Naive thymus-derived CD8-positive, alpha-beta T cell (primary cell): ENCODE measurements at places on chromosomes 2 and 18. TPM values are rescaled to one million over a fixed set of nuclear protein-coding genes. Genes with fewer than 3 reads are reported as not detected.
A peak's percentile ranks its signal among the peaks of the same experiment; 100 is the strongest.

The MPP4 gene
- polyA plus RNA-seq, result not detected

The ERBB4 gene
- not detected for polyA plus RNA-seq

The RGPD4 gene
- not detected for polyA plus RNA-seq

DNA sequence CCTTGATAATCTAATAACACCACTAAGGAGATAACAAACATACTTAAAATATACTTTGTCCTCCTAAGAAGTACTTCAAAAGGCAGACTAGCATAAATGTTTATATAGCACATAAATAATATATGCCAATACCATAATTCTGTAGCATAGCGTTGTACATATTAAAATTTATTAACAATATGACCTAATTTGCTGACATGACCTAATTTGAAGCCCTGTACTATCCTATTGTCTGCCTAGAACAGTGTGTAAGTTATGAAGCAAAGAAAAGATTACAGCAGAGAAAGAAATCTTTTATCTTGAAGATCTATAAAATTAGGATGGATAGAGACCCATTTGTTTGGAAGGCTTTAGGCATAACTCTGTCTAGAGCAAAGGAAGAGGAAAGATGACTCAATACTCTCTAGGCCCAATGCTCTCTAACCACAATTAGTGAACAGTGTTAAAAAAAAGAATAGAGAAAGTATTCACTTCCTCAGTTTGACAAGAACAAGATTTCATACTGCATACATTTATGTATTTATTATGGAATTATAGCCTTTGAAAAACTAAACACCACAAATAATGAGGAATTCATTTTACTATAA is 231.3 kb downstream of the ZRANB3 start:
- no peaks in the 10 kb centered on the region for H3K4me1 ChIP-seq
- H3K4me3 ChIP-seq, result no peak overlapping the region
- no peak overlapping the region for H3K27ac ChIP-seq
- no peaks in the 10 kb centered on the region for H3K27me3 ChIP-seq
- H3K36me3 ChIP-seq, result peaks cover 59% of the 10 kb centered on the region

- no peaks in the 10 kb centered on the region for H3K36me3 ChIP-seq
- no peaks in the 10 kb centered on the region for H3K27me3 ChIP-seq
- H3K4me3 ChIP-seq, result peak overlapping the region; percentile 91
- H3K4me1 ChIP-seq, result peaks cover 73% of the 10 kb centered on the region
- peak overlapping the region; percentile 99 for H3K27ac ChIP-seq
Measured at GRCh38 chr18:13381331-13381730, 162.8 kb downstream of the LDLRAD4 start.

GRCh38 chr2:36411962-36412444 is 56.4 kb downstream of the CRIM1 start:
- no peak overlapping the region for H3K27ac ChIP-seq
- H3K36me3 ChIP-seq, result no peaks in the 10 kb centered on the region
- no peaks in the 10 kb centered on the region for H3K27me3 ChIP-seq
- H3K4me1 ChIP-seq, result no peaks in the 10 kb centered on the region
- DNase-seq, result no peak

DNA sequence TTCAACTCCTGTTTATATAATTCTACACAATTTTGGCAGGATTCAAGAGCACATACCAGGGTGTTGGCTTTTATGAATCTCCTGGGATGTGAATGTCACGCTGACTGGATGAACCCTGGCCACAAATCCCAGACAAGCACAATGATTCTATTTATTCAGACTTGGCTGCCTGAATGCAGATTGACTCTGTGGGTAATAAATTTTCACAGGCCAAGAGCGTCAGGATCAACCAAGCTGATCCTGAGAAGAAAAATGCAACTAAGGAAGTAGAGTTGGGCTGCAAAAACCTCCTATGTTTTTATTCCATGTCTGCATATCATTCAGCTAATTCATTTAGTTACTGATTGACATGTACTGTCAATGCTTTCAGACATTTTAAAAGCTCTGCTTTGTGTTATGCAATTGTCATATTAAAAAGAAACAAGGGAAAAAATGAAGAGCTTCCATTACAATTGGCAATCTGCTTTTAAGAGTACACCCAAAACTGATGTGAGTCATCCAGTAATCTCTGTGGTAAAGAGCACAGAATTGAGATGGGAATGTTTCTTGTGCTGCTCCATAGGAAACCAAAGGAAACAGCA is 173.0 kb upstream of the REV1 start:
- no peaks in the 10 kb centered on the region for H3K27me3 ChIP-seq
- no peaks in the 10 kb centered on the region for H3K4me1 ChIP-seq
- H3K36me3 ChIP-seq, result peaks cover 3% of the 10 kb centered on the region
- no peak for DNase-seq
- no peak overlapping the region for H3K4me3 ChIP-seq

- no peaks in the 10 kb centered on the region for H3K36me3 ChIP-seq
- peak overlapping the region; percentile 31 for H3K27ac ChIP-seq
- peaks cover 46% of the 10 kb centered on the region for H3K4me1 ChIP-seq
- H3K27me3 ChIP-seq, result no peaks in the 10 kb centered on the region
- no peak overlapping the region for H3K4me3 ChIP-seq
Measured at GRCh38 chr2:101781326-101781725, 83.8 kb downstream of the MAP4K4 start.

DNA sequence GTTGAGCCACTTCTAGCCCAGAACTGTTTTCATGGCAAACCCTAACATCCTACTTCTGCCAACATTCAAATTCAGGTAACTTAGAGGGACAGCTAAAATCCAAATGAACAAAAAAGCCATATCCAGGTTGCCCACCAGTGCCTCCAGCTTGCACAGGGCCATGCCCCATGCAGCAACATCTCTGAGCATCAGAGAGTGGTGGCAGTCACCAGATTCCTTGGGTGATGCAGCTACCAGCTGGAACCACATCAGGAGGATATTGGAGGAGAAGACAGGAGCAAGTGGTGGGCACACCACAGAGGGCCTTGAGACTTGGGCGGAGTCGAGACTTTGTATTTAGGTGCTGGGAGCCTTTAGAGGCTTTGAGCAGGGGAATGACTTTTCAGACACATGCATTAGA is 50.5 kb downstream of the SDC1 start:
- H3K27ac ChIP-seq, result no peak overlapping the region
- H3K4me1 ChIP-seq, result peaks cover 1% of the 10 kb centered on the region
- no peak overlapping the region for H3K4me3 ChIP-seq
- DNase-seq, result no peak
- no peaks in the 10 kb centered on the region for H3K36me3 ChIP-seq
- no peaks in the 10 kb centered on the region for H3K27me3 ChIP-seq

DNA sequence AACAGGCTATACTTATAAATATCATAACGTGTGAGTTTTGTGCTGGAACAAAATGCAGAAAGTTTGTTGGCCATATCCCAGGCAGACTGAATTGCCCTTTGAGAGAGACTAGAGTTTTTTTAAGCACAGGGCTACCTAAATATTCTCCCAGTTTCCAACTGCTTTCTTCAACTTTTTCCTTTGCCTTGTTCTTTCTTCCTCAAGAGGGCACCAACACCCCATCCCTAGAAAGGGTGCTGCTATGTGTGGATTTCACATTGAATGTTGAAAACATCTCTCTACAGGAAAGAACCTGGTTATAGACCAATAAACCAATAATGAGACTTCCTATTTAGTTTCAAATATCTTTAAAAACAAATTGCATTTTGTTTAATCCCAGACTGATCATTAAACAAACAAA is 87.9 kb downstream of the ICOS start:
- H3K4me3 ChIP-seq, result no peak overlapping the region
- no peak overlapping the region for H3K27ac ChIP-seq
- no peak for DNase-seq
- H3K36me3 ChIP-seq, result no peaks in the 10 kb centered on the region
- no peaks in the 10 kb centered on the region for H3K27me3 ChIP-seq

DNA sequence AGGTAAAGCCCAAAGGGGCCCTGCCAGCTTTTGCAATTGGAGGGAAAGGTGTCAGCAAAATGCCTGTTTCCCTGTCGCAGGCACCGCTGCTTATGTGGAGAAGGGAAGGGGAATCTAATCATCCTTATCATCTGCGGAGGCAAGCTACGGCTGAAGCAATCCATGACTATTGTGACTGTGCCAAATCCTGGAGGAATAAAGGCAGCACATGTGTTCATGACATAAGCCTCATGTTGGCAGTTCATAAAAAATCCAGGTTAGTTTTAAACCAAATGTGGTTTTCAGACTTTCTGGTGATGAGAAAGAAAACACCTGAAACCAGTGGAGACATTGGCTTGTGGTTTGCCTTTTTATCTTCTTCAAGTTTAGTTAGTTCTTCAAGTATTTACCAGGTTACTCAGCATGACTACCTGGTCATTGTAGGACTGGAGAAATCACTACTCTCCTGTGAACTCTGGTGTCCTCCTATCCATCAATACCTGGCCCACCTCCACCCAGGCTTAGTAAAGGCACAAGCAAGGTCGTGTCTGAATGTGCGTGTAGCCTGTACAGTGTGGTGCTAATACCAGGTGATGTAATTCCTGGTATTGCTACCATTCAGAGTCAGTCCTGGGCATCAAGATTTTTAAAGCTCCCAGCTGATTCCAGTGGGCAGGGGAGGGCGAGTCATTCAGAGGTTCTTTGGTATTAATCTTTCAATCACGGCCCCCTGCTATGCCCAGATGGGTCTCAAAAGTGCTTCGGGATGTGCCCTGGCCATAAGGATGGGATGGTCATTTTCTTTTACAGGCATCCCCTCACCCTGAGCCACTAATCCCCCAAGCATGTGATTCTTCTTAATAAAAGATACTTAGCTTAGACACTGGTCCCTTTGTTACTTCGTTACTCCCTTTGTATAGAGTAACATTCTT is 96.8 kb downstream of the TGFA start:
- H3K36me3 ChIP-seq, result no peaks in the 10 kb centered on the region
- H3K4me1 ChIP-seq, result peaks cover 13% of the 10 kb centered on the region
- no peak overlapping the region for H3K4me3 ChIP-seq
- H3K27ac ChIP-seq, result no peak overlapping the region
- H3K27me3 ChIP-seq, result no peaks in the 10 kb centered on the region

DNA sequence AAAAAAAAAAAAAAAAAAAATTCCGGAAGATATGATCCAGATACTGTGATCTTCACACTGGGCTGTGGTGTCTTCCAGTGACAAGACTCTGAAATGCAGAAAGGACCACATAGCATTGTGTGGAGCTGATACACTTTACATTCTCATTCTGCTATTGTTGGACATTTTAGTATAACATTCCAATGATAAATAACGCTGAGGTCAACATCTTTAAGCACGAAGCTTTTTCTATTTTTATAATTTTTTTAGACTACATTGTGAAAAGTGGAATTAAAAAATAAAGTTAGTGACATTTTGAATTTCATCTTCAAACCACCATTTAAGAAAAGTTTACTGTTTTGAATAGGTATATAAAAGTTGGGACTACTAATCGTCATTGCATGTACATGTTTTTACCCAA is 62.7 kb downstream of the CDCA7 start:
- H3K27ac ChIP-seq, result no peak overlapping the region
- DNase-seq, result no peak
- H3K4me3 ChIP-seq, result no peak overlapping the region

DNA sequence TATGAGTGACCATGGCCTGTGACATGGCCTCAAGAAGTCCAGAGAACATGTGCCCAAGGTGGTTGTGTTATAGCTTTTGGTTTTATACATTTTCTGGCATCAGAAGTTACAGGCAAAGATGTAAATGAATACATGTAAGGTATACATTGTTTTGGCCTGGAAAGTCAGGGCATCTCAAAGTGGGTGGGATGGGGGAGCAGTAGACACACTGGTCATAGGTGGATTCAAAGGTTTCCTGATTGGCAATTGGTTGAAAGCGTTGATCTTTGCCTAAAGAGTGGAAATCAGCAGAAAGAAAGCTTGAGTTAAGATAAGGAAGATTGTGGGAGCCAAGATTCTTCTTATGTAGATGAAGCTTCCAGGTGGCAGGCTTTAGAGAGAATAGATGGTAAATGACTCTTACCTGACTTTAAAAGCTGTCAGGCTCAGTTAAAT is 62.1 kb upstream of the DYNAP start:
- H3K4me3 ChIP-seq, result no peak overlapping the region
- H3K27ac ChIP-seq, result no peak overlapping the region
- H3K27me3 ChIP-seq, result peaks cover 3% of the 10 kb centered on the region
- no peak for DNase-seq
- H3K4me1 ChIP-seq, result no peaks in the 10 kb centered on the region

DNA sequence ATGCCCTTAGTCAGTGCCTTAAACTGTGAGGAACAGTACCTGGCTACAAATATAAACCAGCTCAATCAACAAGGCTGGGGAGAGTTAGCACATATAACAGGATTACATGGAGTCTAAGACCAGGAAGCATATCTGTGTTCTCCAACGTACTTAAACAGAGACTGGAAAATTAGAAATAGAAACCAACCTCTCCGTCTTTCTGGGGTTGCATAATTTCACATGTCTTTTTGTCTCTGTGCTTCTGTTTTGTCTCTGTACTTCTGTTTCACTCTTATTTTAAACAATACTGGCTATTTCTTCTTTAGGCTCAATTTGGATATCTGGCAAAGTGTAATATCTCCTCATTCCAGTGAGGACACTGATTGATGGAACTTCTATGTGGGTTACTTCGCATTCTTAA is 749.0 kb upstream of the ZEB2 start:
- H3K27ac ChIP-seq, result no peak overlapping the region
- no peak overlapping the region for H3K4me3 ChIP-seq
- H3K27me3 ChIP-seq, result peaks cover 11% of the 10 kb centered on the region
- peaks cover 17% of the 10 kb centered on the region for H3K36me3 ChIP-seq
- DNase-seq, result no peak
- H3K4me1 ChIP-seq, result no peaks in the 10 kb centered on the region

DNA sequence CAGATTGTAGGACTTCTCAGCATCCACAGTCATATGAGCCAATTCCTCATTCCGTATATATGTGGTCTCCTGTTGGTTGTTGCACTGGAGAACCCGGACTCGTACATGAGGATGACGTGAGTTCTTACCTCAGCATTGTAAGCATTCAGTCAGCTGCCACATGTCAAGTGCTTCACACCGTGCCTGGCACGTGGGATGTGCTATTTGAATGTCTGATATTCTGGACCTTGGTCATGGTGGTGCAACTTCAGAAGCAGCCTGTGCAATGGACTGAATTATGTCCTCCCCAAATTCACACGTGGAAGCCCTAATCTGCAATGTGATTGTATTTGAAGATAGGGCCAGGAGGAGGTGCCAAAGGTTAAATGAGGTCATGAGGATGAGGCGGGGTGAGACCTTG is 32.1 kb downstream of the PTGR3 start:
- H3K36me3 ChIP-seq, result no peaks in the 10 kb centered on the region
- H3K27ac ChIP-seq, result no peak overlapping the region
- no peak for DNase-seq
- no peaks in the 10 kb centered on the region for H3K27me3 ChIP-seq
- no peak overlapping the region for H3K4me3 ChIP-seq

DNA sequence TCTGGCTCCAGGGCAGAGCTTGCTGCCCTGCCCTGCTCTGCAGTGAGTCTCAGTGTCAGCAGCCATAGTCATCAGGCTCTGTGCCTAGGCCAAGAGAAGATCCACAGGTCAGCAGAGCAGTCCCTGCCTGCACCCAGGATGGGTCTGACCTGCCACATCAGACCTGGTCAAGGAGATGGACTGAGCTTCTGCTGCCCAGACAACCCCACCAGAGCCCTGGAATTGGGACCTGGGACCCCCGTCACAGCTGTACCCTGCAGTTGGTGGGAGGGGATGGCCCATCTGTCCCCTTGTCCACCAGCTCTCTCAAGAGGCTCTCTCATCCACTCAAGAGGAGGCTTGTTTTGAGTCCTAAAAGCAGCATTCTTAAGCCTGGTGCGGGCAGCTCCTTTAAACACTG is 142.6 kb downstream of the TFCP2L1 start:
- no peak for DNase-seq
- H3K27ac ChIP-seq, result no peak overlapping the region
- H3K4me1 ChIP-seq, result no peaks in the 10 kb centered on the region
- no peaks in the 10 kb centered on the region for H3K36me3 ChIP-seq

- peaks cover 33% of the 10 kb centered on the region for H3K4me1 ChIP-seq
- no peaks in the 10 kb centered on the region for H3K27me3 ChIP-seq
- no peak for DNase-seq
- peak overlapping the region; percentile 89 for H3K4me3 ChIP-seq
- no peaks in the 10 kb centered on the region for H3K36me3 ChIP-seq
Measured at GRCh38 chr2:203330434-203330833, 2.2 kb downstream of the ABI2 start.
